ENCODE measurements at places on chromosomes 4 and X.

DNA sequence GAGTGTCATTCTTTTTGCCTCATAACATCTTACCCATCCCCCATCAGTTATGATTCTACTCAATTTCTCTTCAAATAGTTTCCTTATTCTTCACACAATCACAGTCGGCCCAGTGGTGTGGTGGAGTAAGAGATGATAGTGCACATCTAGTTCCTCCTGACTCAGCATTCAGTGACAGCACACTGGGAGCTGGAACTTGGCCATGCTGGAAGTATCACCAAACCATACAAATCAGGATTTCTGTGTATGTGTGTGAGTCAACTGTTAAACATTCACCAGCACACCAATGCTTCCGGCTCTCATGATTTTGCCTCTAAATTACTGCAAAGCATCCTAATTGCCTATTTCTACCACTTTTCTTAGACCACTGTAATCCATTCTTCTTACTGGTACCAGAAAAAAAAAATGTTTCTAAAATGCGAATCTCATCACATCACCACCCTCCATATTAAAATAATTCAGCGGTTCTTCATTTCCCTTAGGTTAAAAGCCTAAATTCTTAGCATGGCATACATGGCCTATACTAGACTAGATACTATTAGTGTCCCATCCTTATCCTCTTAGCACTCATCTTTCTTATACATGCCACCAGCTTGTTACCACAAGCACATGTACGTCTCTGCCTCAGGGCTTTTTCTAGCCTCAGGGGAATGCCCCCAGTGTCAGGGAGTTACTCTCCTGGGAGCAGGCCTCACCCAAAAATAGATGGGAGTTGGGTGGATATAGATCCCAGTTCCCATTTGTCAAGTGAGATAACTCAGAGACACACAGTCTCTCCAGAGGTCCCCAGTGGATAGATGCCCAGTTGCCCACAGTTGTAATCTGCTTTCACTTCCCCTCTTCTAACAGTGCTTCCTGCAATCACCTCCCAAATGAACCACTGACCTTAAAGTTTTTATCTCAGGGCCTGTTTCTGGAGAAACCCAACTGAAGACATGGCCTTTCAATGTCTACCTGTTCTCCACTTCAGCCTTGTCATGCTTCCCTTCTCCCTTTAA is 49.2 kb upstream of the DDX53 start:
- DNase-seq = no peak

GRCh38 chr4:2103843-2104547 is 44.9 kb downstream of the NAT8L start:
- DNase-seq = no peak

- no peak for DNase-seq
These were observed 645 bp downstream of the AMMECR1 start for GRCh38 chrX:110317061-110317819.

- DNase-seq = no peak
These were observed 42.3 kb upstream of the ANK2 start for GRCh38 chr4:113007151-113007550.

- no peak for DNase-seq
These were observed 14.6 kb downstream of the PHF8 start for GRCh38 chrX:54029529-54030143.

GRCh38 chr4:186723292-186724057 is at the start of gene FAT1:
TSS of gene FAT1 (minus strand) at chr4:186723856. CDS start at chr4:186709827, 14,029 bp downstream.
- DNase-seq = no peak

GRCh38 chr4:169367826-169368225 is 97.1 kb upstream of the SH3RF1 start:
- DNase-seq = no peak

- no peak for DNase-seq
These were observed 238.5 kb upstream of the BOD1L1 start for GRCh38 chr4:13865871-13866669.
